ENCODE measurements at places on chromosomes 2 and 18.

GRCh38 chr2:199903111-199903510 lies 8.0 kb upstream of the C2orf69 start:
- DNase-seq = no peak

- DNase-seq = no peak
These were observed 23.3 kb upstream of the ALLC start for GRCh38 chr2:3634596-3635121.

GRCh38 chr18:2994603-2995432 lies 18.1 kb downstream of the LPIN2 start:
- peak; percentile 70 for DNase-seq

DNA sequence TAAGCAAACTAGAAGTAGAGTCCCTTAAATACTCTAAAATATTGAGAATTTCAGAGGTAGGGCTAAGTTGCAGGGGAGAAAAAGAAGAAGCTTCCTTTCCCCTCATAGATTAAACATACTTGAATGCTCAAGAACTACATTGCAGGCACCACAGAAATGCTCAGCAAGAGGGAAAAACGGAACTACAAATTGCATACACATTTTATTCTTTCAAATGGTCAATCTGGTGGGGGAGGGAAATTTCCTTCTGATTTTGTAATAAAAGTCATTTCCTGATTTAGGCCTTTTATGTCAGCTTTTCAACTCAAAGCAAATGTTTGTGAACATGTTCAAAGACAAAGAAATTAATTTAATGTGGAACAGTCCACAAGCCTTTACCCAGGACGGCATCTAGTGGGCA lies 33.0 kb downstream of the FARSB start:
- no peak for DNase-seq

- no peak for DNase-seq
These were observed 360.7 kb upstream of the ETAA1 start for GRCh38 chr2:67036444-67036843.

DNA sequence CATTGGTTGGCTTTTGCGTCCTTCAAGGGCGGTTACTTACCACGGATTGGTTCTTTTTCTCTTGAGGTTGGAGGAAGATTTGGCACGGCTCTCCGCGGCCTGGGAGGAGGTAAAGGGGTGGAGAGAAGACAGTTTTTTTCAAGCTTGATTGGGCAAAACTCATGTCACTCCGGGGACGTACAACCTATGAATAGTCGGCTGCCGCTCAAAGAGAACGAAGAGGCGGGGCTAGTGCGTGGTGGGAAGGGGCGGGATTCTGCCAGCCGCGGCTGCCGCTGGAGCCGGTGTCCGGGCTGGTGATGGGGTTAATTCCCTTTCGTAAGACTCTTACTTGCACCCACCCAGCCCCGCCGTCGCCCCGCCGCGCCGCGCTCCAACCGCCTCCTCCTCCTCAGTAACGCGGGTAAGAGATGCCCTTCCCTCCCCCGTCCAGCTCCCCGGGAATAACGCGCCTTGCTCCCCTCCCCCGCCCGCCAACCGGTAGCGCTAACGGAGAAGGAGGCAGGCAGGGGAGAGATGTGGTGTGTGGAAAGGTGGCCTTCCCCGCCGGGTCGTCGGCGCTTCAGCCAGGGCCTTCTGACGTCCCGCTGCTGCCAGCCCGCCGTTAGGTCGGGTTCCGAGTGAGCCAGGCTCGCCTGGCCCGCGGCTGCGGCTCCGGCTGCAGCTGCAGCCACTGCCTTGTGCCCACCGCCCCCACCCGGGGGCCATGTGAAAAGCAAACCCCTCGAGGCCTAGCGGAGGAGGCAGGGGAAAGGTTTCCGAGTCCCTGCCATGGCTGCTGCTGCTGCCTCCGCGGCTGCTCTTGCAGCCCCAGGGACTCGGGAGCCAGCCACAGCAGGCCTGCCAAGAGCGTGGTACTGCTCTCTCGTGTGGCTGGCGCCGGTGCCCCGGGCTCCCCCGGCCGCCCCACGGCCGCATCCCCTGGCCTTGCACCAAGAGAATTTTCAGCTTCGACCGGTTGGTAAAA lies at the start of gene R3HDM1:
Gene R3HDM1, plus strand, starts transcription at position 254 of the 967 bp plus-strand sequence. CDS start 73,362 bp downstream, outside the sequence.
- DNase-seq = peak; percentile 98

DNA sequence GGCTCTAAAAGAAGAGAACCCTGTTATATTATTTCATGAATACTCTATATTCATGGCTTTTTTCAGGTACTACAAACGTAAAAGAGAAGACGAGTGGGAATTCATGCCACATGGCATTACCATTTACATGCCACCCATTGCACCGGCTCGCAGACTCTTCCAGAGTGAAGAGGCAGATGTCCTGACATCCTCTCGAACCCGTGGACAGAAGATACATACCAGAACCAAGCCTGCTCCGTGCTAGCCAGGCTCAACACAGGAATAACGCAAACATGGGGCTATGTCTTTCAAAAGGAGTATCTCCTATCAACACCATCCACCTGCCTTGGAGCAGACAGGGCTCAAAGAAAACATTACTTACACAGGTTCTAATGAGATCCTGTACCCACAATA lies 168.8 kb downstream of the THADA start:
- no peak for DNase-seq

DNA sequence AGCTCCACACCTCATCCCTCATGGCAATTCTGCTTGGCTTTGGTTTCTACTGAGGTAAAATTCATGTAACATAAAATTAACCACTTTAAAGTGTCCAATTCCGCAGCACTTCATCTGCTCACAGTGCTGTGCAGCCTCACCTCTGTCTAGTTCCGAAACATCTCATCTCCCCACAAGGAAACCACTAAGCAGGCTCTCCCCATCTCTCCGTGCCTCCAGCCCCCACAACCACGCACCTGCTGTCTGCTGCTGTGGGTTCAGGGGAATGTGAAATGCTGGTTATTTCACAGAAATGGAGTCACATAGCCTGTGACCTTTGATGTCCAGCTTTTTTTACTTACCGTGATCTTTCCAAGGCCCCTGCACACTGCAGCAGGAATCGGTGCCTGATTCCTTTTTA lies 7.7 kb upstream of the GPC1 start:
- DNase-seq = no peak

GRCh38 chr18:136433-136832 lies 21.9 kb upstream of the USP14 start:
- DNase-seq = no peak

DNA sequence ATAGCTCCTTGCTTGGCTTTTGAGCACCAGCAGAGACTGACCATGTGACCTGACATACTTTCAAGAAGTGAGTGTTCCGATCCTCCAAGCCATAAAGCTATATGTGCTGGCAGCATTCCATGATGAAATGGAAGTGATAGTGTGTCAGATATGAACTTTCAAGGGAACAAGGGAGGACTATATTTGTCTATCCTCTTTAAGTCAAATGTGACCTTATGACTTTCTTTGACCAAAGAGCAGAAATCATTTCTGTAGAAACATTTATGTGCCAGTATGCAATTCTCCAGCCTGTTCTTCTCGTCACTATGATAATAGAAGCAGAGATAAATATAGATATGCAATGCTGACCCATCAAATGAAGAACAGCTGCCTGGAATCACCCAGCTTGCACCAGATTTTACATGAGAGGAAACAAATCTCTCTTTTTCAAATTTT lies 14.4 kb downstream of the HYCC2 start:
- no peak for DNase-seq

GRCh38 chr2:236872015-236872414 lies 213.7 kb upstream of the COPS8 start:
- DNase-seq = no peak

- DNase-seq = no peak
These were observed 37.2 kb downstream of the KYNU start for GRCh38 chr2:142914507-142915313.

DNA sequence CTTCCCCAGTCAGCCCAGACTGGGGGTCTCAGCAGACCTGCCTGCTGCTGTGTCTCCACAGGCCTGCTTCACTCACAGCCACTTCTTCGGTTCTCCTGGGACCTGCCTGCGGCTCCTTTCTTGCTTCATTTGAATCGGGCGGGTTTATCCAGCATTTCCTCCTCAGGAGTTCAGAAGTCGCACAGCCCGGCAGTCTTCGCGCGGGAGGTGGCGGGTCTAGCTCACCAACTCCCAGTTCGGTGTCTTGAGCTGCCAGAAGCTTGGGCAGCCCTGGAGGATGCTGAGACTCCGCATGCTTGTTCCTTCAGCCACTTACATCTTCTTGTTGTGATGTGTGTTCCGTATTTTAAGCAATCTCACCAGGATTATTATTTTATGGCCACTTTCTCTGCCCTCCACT lies 10.8 kb downstream of the D2HGDH start:
- no peak for DNase-seq

- DNase-seq = no peak
These were observed 32.3 kb downstream of the EML6 start for GRCh38 chr2:54755641-54756326.

DNA sequence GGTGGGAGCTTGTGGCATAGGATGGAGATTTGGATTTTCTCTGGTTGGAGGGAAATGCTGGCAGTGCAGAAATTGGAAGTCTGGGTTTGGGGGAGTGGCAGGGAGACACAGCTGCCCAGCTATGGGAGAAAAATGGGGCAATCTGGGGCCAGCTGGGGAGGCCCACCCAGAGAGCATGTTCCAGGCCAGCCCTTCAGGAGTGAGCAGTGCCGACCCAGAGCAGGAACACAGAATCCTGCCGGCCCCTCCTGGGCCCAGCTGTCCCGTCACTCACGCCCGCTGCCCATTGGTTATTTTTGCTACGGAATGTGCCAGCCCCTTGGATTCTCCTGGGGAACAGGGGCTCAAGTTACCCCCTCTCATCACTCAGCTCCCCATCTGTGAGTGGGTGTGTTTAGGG lies 4.9 kb downstream of the SPEG start:
- DNase-seq = no peak

- no peak for DNase-seq
These were observed 142.3 kb downstream of the ABCA12 start for GRCh38 chr2:214995926-214996670.

DNA sequence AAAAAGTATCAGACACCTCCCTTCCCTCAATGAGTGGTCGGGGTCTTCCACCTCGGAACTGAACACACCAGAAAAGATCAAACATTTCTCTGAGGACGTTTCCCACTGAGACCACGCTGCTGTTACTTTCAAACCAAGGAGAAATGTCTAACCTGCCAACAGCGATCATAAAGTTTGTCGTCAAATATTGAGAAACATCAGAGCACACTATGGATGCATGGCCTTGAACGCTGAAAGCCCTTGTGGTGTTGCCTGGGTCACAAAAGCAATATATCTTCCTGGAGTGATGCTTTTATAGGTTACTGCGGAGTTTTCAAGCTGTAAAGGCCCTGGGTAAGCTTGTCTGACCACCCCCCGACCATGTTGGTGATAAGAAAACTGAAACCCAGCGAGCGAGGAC lies 70.2 kb upstream of the ID2 start:
- no peak for DNase-seq

- DNase-seq = no peak
These were observed 165.4 kb downstream of the MYCN start for GRCh38 chr2:16105669-16106281.

DNA sequence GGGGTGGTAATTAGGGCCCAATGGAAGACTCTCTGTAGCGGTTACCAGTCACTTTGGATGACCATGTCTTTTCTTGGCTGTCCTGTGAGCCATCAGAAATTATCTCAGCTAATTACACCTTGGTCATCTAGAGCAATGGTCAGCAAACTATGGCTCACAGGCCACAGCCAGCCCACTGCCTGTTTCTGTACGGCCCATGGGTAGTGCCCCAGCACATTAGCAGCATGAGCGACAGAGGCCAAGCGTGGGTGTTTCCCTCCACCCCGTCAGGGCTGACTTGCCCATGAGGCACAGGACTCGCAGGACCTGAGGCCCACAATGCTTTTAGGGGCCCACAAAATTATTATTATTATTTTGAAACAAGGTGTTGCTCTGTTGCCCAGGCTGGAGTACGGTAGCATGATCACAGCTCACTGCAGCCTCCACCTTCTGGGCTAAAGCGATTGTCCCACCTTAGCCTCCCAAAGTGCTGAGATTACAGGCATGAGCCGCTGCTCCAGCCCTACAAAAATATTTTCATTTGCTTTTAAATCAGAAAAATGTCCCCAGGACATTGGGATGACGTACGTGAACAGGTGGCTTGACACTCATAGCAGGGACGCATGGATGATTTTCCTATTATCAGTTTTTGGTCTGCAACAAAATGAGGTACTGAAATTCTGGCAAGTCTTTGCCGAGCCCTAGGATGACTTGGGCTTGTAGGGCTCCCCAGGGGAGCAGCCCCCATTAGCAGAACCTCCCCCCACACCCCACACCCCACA lies 29.3 kb upstream of the CEP68 start:
- no peak for DNase-seq

- no peak for DNase-seq
These were observed 143.0 kb downstream of the TSN start for GRCh38 chr2:121898483-121898882.

GRCh38 chr2:118185210-118186109 lies 97.2 kb downstream of the INSIG2 start:
- peak; percentile 37 for DNase-seq

GRCh38 chr2:235769046-235769445 lies 275.2 kb downstream of the AGAP1 start:
- no peak for DNase-seq

DNA sequence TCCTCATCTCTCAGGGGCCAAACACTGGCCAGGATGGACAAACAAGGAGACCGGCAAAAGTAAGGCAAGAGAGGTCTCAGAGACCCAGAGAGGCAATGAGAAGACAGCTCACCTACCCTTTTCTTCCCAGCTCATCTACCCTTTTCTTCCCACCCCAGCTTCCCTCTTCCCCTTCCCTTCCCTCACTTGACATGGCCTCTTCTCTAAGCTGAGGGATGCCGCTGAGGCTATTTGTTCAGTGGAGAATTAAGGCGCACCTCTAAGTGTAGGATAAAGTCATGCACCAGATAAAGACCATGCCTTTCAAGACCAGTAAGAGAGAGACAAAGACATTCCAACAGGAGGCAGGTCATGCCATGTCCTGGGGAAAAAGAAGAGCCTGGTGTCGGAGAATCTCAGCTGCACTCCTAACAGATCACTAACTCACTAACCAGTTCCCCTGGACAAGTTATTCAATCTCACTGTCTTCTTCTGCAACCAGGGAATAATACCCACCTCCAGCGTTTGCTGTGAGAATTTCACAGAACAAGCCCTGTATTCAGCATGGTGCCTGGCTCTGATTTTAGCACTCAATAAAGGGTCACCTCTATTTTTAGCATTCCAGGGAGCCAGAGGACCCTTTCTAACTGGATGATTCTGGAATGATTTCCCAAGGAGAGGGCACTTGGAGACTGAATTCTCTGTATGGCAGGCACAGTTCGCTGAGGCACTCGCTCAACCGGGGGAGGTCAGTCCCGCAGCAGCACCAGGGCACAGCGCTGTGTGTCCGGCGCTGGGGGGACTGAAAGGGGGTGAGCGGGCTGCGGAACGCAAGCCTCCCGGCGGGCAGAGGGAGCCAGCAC lies 3.0 kb upstream of the FOSL2 start:
- DNase-seq = no peak

- DNase-seq = no peak
These were observed 124.9 kb downstream of the RDH14 start for GRCh38 chr2:18435426-18436037.

- DNase-seq = no peak
These were observed 136.6 kb upstream of the ZC3H15 start for GRCh38 chr2:186349508-186349907.

GRCh38 chr18:39796393-39796792 lies 2158.6 kb upstream of the PIK3C3 start:
- DNase-seq = no peak

- DNase-seq = no peak
These were observed 13.9 kb downstream of the SCYGR8 start for GRCh38 chr2:227759411-227760118.
